CD14-positive monocyte (primary cell): ENCODE measurements at places on chromosomes 5 and 9.

DNA sequence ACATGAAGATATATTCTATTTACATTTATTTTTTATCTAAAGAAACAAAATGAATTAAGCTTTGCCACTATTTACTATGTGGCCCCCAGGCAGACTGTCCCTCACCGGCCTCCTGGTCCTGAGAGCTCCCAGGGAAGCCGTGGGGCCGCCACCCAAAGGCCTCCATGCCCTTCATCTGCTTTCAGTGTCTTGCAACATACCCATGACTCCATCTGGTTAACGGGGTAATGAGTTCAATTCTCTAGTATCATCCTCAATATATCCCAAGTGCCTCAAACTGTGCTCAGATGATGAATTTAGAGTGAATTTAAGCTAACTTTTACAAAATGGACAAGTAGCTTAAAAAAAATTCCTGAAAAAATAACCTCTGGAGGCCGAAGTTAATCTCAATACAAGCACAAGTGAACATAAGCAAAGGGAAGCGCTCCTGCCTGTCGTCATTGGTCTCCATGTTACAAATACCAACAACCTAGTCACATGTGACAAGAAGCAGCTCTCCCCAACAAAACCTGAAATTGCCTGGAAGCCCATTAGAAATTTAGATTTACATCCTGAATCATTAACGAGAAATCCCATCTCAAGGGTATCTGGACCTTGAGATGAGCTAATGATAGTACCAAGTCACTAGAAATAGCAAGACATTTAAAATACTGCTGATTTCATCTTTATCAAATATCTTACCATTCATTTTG, 26.1 kb downstream of the DAP start:
- DNase-seq, result no peak

- DNase-seq, result no peak
Measured at GRCh38 chr9:114363424-114363823, 24.4 kb downstream of the AKNA start.

DNA sequence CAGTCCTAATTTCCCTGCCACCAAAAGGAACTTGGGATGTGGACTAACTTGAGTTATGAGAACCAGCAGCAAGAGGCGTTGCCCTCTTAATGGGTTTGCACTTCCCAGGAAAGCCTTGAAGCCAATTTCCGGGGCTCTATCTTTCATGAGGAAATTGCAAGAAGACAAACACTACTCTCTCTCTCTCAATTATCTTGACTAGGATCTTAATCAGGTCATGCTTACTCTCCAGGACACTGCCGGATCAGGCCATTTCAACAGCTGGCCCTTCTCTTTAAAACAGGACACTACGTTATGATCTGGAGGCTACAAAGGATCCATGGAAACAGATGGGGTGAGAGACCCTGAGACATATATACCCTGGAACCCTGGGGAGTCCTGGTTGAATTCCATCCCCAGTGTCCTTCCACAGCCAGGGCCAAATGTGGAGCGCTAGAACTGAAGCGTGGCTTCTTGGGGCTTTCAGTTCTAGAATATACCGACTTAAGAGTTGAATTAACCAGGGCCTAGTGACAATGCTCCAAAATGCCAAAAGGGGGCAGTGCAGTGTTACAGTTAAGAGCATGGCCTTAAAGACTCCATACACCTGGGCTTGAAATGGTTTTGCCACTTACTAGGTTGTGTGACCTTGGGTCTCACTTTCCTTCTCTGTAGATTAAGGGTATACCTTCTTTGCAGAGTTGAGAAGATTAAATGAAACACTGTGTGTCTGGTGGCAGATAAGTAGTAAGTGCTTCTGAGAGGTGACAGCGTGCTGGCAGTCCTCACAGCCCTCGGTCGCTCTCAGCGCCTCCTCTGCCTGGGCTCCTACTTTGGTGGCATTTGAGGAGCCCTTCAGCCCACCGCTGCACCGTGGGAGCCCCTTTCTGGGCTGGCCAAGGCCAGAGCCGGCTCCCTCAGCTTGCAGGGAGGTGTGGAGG, 21.1 kb downstream of the FAM219A start:
- peak; percentile 49 for DNase-seq

DNA sequence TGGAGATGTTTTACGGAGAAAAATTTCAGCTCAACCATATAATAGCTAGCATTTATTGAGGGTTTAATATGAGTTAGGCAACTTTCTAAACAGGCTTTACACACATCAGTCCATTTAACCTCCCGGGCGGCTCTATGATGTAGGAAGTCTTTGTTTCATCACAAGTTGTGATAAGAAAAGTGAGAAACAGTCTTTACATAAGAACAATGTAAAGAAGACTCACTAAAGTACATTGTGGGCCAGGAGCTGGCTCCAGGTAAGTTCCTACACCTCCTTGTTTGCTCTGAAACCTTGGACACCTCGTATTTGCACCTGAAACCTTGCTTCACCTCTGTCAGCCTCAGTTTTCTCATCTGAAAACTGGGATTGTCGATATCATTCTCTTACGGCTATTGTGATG, 116.1 kb downstream of the JAKMIP2 start:
- DNase-seq, result no peak

GRCh38 chr5:44814761-44815160, 6.0 kb downstream of the MRPS30 start:
- DNase-seq, result no peak

DNA sequence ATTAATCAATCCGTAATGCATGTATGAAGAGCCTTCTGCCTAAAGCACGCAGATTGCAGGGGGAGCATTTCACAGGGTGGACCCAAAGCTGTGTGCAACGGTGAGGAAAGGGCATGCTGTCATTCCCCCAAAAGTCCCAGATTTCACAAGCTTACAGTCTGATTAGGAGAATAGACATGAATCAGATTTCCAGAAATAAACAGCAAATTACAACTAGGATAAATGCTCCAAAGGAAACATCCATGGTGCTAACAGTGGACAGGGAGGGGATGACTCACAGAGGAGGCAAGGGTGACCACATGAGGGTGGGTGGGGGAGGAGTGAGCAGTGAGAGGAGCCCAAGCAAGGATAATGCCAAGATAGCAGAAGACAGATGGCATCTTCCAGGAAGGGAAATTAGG, 258.4 kb upstream of the TAS2R1 start:
- DNase-seq, result no peak

DNA sequence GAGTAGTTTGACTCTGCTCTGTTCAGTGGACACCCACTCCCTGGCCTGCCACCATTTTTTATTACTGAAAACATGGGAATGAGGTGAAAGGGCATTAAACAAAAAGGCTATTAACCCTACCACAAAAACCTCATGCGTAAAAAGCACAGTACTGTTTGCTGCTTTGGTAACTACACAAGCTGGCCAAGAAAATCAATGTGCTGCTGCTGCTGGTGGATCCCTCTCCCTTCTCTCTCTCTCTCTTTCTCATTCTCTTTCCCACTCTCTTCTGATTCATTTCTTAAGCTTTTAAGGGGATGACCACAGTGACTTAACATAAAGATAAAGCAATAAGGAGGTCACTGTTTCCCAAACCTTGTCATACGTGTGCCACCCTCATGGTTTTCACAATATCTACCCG, 183.2 kb upstream of the TBC1D2 start:
- no peak for DNase-seq

- DNase-seq, result no peak
Measured at GRCh38 chr9:74281674-74282073, 215.5 kb upstream of the RORB start.

DNA sequence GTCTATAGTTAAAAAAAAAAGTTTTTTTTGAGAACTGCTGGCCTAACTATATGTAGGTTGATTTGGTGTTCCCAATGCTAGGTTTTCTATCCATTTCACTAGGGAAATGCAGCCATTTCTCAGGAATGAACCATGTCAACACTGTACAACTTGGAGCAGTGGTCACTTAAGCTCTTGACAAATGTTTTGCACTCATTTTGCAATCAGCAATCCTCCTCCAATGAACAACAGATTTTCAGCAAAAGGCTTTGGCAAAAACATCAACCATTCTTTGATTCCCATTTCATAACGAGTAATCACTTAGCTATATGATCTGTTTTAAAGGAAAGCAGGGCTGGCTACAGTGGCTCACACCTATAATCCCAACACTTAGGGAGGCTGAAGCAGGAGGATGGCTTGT, 17.9 kb downstream of the STRBP start:
- DNase-seq, result no peak

DNA sequence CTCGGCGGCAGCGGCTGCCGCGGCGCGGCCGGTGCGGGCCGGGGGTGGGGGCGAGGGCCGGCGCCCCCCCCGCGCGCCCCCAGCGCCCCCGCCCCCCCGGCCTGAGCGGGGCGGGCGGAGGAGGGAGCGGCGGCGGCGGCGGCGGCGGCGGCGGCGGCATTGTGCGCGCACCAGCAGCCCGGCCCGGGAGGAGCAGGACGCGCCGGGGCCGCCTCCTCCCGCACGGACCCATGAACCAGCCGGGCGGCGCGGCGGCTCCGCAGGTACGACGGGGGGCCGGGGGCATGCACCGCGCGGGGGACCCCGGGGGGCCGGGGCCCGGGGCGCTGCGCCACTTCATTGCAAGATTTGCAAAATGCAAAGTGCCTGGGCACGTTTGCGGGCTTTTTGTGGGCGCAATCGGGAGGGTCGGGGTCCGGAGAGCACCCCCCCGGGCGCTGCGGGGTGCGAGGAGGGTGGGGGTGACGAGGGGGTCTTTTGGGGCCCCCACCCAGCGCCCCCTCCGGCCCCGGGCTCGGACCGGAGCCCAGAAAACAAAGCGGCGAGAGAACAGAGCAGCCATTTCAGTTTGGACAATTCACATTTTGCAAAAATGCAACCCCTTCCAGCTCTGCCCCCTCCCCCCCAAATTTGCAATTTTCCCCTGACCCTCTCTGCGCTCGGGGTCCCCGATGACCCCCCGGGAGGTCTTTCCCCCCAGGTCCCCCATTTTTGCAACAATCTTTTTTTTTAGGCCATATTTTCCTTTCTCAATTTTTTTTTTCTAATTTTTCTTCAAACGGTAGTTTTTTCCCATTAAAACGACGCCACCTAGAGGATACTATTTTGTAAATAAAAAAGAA, at the start of gene ZNF618:
ZNF618 (plus strand) TSS at position 159 of the 842 bp plus-strand sequence; CDS start at position 231, 72 bp downstream.
- DNase-seq, result no peak

- DNase-seq, result peak; percentile 52
Measured at GRCh38 chr5:43037636-43038495, 2.3 kb downstream of the ANXA2R start.

DNA sequence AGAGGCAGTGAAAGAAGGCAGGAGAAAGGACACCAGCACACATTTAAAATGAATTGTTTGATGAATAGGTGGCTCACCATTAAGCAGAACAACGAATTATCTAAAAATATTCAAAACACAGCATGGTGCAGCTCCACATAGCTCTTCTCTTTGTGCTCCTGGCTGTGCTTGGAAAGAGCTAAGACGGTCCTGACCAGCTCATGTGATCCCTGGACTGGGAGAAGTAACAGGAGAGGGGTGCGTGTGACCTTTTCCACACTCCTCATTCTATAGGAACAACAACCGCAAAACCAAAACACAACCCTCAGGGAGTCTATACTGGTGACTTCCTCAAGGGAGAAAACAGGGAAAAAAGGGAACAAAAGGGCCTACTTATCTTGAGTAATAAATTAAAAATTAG, 140.5 kb downstream of the DIRAS2 start:
- no peak for DNase-seq

DNA sequence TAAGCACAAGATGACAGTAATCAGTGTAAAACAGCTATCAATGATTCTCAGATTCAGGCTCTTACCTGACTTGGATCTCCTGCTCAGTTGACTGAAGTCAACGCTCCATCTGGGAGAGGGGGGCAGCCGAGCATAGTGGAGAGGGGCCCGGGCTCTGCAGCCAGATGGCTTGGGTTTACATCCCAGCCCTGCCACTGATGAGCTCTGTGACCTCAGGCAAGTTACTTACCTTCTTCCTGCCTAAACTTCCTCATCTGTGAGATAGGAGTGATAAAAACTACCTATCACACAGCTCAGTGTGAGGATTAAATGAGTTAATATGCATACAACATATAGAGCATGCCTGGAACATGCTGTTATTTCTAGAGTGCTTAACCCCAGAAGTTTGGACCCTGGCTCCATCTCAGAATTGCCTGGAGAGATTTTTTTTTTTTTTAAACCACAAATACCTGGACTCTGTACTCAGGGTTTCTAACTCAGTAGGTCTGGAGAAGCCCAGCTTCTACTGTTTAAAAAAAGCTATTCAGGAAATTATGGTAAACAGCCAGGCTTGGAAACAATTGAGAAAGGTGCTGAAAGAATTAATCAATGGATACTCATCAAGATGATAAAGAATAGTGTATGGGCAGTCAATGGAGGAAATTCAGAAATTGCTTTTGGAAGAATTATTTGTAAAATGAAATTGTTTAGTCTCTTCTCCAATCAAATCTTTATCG, 72.2 kb downstream of the ANKRD55 start:
- no peak for DNase-seq

DNA sequence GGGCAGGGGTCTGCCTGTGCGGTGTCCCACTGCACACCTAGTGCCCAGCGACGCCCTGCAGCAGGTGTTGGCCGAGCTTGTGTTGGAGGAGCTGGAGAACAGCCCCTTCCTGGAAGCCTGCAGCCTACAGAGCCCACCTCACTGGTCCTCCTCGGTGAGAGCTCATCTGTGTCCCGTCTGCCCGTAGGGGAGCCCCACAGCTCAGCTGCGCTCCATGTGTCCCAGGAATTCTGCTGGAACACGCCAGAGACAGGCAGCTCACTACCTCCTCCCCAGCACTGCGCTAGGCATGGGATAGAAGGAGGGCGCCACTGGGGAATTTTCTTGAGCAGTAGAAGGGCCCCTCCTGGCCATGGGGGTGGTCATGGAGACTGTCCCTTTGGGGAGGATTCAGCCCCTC, 44.0 kb downstream of the DUSP1 start:
- DNase-seq, result no peak

- DNase-seq, result no peak
Measured at GRCh38 chr5:74312746-74313145, 327.8 kb downstream of the ENC1 start.
